ENCODE measurements at places on chromosomes 7 and 10. TPM values are rescaled to one million over a fixed set of nuclear protein-coding genes. Genes with fewer than 3 reads are reported as not detected.

The RNF32 gene
- total RNA-seq = 0.79 TPM

The PTPN20 gene
- total RNA-seq = 7.5 TPM

DNA sequence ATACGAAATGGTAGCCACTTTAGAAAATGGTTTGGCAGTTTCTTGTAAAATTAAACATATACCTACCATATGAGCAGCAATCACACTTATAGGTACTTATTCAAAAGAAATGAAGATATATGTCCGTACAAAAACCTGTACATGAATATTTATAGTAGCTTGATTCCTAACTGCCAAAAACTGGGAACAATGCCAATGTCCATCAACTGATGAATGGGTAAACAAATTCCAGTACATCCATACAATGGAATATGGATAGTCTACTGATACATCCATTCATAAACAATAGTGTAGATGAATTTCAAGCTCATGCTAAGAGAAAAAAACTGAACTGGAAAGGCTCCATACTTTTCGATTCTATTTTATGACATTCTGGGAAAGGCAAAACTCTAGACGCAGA is 68.5 kb downstream of the AGK start:
- DNase-seq = no peak

DNA sequence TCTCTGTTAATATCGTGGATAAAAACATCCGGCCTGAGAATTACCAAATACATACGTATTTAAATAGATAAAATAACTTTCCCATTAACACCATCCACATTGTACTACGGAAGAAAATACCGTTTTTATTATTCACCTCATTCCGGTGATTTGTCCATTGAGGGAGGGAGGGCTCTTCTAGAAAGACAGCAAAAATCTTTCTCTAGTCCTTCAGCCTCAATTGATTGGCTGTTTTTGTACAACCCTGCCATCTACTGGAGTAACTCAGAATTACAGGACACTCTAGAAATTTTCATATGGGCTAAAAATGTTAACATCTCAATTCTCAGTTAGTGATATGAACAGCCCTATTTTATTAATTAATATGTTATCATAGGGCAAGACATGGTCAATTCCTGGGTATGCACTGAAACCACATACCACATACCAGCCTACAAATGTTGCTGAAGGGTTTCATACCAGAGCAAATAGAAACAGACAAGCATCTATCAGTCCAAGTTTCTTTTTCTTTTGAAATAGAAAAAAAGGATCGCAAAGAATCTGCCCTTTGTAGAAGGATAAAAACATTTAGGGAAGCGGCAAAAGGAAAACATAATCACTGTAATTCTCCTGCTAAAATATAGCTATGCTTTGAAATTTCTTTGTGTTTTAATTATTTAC is 55.8 kb upstream of the CDCA7L start:
- DNase-seq = no peak

DNA sequence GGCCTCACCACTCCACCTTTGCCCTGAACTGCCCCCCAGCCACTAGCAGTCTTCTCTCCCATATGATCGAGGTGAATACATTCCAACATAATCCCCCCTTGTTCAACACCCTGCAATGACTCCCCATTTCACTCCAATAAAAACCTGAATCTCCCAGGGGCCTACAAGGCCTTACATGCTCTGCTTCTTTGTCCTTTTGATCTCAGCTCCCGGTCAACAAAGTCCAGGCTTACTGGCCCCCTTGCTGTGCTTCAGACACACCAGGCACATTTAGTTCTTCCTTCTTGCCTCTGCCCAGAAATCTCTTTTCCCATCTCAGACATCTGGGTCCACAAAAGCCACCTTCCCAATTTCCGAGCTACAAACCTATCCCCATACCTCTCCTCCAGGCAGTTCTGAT is 14.0 kb downstream of the MET start:
- no peak for DNase-seq

- no peak for DNase-seq
Observed at GRCh38 chr10:44105696-44106095, 279.2 kb downstream of the CXCL12 start.

DNA sequence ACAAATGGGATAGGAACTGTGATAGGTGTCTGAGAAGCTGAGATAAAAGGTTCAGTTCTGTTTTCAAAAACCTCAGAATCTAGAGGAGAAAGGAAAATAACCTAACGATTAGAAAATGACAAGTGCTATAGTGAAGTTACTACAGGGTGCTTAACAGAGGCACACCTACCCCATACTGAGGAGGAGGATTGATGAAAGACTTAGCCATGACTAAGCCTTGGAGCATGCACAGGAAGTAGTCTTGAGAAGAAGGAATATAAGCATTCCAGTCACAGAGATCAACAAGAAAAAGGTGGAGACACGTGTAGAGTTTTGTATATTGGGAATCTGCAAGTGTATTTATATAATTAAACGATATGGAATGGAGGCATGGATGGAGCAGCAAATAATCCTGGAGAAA is 1225.5 kb upstream of the CELF2 start:
- DNase-seq = no peak

DNA sequence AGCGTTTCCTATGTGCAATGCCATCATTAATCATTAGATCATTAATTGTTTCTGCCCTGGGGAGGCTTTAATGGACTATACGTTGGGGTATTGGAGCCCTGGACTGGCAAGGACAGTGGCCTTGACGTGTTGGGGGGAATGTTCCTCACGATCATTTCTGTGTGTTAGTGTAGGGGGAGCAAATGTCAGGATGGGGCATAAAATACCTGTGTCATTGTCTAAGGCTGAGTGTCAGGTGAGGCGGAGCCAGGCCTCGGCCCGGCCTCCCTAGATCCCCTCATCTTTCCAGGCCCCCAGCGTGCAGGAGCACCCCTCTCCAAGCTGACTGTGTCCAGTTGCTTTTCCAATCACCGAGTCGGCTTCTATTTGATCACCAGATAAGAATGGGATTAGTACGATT is 346.4 kb upstream of the SHH start:
- peak; percentile 43 for DNase-seq

Measured in right atrium auricular region (tissue), 2 donors.